ENCODE measurements at places on chromosomes 2 and 18.

DNA sequence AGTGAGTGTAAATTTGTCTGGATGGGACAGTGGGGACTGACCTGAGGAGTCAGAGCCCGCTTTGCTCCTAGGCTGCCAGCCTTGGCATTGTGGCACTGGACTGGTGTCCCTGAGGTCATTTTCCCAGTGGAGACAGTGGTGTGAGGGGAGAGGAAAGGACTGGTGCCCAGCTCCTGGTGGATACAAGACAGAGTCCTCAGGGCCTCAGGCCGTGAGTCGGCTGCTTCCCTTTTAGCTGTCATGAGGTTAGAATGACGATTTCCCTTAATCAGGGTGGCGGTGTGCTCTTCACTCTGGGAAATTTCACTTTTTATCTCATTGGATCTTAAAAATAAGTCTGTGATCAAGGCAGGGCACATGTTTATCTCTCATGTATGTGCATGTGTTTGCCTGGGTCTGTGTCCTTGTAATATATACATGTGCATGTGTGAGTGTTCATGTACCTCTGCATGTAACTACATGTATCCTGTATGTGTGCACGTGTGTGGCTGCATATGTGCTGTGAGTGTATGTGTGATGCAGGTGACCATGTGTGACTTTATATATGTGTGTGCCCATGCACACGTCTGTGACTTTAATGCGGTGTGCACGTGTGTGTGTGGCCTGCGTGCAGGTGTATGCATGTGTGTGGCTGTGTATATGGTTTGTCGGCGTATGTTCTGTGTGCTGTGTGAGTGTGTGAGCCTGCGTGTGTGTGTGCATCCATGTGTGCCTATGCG lies 55.7 kb downstream of the GLI2 start:
- DNase-seq, result no peak

GRCh38 chr2:64023485-64024258 lies 4.4 kb upstream of the VPS54 start:
- DNase-seq, result no peak

DNA sequence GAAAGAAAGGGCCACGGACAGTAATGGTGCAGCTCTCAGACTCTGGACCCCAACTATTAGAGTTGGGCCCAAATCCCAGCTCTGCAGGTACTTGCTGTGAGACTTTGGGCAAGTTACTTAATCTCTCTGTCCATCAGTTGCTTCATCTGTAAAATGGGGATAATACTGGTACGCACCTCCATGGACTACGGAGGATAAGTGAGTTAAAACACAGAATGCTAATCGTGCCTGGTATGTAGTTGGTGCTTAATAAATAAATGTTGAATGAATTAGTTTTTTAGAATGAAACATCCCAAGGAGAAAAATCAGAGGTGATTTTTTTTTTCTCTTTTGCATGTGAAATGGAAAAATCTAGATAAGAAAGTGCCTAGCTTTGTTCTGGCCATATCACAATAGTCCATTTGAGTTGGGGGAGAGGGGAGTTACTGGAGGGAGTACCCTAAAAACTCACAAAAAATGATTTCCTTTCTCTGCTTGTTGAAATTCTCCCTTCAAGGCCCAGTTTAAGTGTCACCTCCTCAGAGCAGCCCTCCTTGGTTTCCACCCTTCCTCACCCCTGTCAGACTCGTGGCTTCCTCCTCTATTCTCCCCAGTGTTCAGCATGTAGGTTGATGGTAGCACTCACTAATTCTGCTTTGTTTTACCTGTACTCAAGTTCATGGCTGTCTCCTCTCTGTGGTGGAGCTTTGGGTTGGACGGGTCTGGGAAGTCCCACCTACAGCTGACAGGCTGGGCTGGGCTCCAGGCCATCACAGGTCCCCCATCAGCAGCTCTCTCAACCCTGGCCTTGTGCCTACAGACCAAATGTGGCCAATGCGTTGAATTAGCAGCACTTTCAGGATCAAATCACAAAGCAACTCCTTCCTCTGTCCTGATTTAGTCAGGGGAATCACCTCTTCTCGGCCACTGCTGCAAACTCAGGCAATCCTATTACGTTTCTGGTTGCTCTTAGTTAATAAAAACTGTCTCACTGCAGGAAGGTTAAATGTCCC lies 92.8 kb upstream of the TAF1B start:
- no peak for DNase-seq

DNA sequence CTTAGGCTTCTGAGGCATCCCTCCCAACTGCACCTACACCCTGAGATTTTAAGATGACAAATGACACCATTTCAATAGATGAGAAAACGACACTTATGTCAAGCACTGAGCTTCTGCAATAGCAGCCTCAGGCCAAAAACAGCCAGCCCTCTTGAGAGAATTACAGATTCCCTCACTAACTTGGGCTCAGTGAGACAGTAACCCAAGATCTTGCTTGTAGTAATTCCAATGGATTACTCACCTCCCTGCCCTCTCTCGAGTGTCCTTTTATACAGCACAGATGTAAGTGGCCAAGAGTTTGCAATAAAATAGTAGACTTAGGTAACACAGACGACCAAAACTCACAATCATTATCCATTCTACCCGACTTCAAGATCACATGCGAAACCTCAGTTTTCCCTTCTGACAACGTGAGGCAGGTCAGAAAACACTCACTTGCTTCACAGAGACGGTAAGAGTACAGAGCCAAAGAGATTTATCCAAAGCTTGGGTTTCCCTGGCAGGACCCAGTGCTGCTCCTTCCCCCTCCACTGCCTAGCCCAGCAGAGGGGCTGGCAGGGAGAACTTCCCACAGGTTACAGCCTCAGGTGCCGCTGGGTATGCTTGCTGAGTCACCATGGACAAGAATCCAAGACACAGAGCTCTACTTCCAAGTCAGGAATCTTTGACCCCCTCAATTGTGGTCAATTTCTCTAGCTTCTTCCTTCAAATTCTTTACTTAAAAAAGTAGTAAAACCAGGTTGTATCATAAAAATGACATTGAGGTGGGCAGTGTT lies 181.4 kb downstream of the MYO5B start:
- DNase-seq, result no peak

DNA sequence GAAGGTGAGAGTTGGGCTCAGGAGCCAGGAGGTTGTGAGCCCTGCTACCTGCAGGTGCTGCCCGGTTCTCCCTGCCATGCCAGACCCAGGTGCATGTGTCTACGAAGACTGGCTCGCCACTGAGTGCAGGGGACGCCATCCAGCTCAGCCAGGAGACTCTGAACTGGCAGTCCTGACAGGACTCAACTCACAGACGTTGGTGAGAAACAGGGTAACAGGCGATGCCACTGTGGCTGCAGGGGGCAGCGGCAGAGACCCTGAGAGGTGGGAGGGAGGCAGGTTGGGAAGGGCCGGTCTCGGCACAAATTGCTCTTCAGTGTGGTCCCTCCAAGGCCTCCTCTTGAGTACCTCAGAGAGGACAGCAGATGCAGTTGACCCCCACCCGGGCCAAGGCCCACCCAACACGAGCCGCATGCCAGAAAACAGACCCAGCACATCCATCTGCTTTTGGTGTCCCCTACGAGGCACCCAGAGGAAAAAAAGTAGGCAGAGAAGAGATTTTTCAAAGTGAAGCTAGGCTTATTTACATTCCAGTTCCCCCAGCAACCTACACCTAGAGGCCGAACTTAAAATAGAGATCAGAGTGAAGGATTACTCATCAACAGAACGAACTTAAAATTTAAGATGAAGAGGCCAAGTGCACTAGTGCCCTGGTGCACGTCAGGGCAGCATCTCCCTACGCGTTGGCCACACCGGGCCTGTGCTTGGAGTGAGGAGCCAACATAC lies 184.8 kb downstream of the SEPTIN10 start:
- no peak for DNase-seq

DNA sequence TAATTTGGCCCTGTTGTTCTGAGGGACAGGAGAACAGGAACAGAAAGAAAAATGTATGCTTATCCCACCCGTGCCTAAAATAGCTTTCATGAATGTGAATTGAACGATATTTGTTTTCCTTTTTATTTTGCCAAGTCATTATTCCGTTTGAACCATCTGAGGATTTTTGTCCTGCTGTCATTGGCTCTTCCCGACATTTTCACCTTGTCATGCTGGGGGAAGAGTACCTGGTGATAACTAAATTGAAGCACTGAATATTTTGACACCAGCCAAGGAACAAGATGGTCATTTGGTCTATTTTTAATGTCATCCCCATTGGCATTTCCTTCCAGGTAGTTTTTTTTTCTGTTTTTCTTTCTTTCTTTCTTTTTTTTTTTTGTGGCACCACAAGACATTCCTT lies 204.1 kb downstream of the DCC start:
- no peak for DNase-seq

DNA sequence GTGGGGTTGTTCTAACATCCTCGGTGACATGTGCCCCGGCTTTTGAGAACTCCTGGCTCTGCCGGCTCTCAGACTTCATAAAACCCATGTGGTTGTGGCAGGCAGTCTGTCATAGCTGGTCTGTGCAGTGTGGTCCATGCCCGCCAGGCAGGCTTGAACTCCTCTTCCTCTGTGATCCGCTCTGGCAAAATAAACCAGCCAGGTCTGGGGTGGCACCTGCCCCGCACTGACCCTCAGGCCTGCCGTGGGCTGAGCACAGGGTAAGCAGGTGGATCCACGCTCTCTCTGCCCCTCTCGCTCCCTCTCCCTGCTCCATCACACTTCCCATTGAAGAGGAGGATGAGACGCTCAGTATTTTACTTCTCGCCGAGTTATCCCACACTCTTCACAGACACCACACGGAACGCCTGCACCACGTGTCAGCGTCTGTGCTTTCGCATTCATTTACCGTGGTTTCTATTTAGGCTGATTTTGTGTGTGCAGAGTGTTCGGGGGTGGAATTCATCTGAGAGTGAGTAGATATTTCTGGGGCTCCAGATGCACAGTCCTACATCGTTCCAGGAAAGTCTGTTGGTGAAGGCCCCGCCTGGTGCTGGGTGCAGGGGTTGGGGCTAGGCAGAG lies 56.4 kb downstream of the RTP5 start:
- no peak for DNase-seq

DNA sequence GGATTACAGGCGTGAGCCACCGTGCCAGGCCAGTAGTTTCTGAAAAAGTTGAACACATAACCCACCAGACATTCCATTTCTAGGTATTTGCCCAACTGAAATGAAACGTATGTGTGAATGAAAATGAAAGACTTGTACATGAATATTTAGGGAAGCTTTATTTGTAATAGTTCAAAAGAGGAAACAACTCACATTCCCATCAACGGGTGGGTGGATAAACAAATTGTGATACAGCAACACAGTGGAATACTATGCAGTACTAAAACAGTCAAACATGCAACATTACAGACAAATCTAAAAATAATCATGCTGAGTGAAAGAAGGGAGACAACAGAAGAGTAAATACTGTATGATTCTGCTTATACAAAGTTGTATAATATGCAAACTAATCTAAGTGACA lies 46.8 kb downstream of the TMEM131 start:
- DNase-seq, result no peak

DNA sequence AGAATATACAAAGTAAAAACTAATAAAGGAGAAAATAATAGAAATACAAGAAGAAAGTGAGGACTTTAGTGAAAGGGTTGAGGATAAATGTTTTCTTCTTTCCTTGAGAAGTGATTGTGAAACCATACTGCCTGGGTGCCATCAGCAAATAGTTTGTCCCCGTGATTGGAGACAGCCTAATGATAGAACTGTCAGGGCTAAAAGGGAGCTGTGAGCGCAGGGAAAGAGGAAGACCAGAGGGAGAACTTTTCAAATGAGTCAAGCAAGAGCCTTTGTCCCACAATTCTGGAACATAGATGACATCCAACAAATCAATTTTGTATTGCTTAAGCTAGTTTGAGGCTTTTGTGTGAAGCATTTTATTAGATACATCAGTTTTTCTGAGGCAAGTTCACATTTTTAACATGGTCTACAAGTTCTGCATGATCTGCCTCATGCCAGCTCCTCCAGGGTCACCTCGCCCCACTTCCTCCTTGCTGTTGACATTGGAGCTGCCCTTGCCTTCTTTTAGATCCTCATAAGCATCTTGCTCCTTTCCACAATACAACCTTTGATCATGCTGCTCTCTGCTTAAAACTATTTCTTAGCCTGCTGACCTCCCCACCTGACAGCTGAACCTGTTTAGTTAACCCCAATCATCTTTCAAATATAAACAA lies 213.4 kb upstream of the REG3G start:
- no peak for DNase-seq

DNA sequence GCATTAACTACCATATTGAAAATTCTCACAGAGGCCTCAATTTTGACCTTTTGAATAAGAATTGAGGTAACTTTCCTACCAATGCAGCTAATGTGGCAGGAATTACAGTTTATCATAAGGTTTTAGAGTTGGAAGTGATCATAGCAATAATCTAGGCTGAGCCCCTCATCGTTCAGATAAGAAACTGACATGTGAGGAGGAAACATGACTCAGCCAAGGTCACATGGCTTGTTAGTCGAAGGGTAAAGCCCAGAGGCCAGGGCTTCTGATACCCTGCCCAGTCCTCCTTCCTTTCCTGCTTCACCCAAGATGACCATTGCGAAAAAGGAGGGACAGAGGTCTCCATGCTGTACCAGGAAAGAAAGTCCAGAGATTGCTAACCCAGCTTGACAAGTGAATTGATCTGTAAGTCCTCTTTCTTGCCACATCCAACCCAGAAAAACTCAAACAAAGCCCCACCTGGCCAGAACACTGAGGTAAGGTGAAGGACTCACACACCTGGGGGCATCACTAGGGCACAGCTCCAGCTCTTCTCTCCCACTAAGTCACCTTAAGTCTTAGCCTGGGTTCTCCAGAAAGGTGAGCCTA lies 174.8 kb downstream of the EN1 start:
- DNase-seq, result no peak

- DNase-seq, result no peak
These were observed at the start of gene LBX2 for GRCh38 chr2:74499267-74499939. LBX2 (minus strand) TSS chr2:74499603; CDS start chr2:74499537, 66 bp downstream.

GRCh38 chr2:133854603-133855200 lies 286.4 kb upstream of the NCKAP5 start:
- DNase-seq, result no peak

GRCh38 chr2:23354554-23354953 lies 30.4 kb upstream of the KLHL29 start:
- no peak for DNase-seq

DNA sequence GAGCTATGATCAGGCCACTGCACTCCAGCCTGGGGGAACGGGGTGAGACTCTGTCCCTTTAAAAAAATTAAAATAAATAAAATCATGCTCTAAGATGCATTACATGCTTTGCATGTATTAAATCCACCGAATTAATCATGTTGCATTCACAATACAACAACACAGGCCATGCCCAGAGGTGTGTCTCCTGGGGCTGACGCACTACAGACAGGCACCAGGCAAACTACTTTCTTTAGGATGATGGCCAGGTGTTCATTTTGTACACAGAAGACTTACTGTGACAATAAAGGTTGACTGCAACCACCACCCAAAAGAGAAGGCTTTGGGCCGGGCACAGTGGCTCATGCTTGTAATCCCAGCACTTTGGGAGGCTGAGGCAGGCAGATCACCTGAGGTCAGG lies 226.8 kb upstream of the PXDN start:
- DNase-seq, result no peak

GRCh38 chr2:22748909-22749308 lies 636.1 kb upstream of the KLHL29 start:
- no peak for DNase-seq

GRCh38 chr2:167345559-167345958 lies 457.3 kb downstream of the XIRP2 start:
- no peak for DNase-seq
